ENCODE measurements at places on chromosomes 3 and 15.

- peak; percentile 69 for DNase-seq
These were observed 158.6 kb upstream of the NR2E3 start for GRCh38 chr15:71651750-71652186.

- peak; percentile 61 for DNase-seq
These were observed 884 bp upstream of the GLYCTK start for GRCh38 chr3:52286777-52287110.

DNA sequence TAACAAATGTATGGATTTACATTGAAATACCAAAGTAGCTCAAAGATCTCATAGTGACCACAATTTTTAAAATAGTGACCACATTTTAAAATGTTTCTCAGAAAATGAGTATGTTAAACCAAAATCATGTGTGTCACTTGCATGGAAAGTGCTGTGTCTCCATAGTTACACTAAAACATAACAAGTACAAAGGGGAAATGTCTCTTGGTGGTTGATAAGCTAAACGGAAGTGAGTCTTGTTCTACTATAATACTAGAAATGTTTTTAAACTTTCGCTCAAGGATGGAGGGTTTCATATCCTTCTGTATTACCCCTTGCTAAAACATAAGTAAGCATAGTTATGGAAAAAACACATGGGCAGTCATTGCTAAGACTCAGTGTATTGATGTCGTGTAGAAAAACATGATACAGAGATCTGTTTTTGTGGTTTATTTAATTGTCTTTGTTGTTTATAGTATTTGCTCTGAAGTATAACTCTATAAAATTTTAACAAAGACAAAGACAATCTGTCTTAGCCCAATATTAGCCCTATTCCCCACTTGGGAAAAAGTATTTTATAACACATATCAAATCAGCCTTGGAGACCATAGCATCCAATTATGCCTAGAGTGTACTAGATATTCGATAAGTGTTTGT lies 27.0 kb upstream of the DENND4A start:
- no peak for DNase-seq

- DNase-seq = peak; percentile 2
These were observed 133.0 kb upstream of the SNTN start for GRCh38 chr3:63519426-63519825.

DNA sequence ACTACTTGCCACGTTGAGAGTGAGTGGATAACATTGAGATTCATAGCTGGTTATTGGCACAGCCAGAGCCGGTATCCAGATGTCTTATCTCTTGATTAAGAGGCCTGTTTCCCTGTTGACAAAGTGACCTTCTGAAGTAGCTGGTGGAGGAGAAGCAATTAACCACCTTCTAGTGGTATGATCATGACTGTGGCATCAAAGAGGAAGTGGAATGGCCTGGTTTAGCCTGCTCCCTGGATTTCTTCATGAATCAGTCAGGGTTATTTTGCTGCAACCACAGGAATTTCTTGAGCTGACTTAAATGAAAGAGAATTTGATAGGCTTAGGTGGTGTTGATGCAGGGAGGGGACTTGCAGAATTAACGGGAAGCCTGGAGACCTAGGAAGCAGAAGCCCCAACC lies 398.3 kb downstream of the MFSD1 start:
- DNase-seq = peak; percentile 9

DNA sequence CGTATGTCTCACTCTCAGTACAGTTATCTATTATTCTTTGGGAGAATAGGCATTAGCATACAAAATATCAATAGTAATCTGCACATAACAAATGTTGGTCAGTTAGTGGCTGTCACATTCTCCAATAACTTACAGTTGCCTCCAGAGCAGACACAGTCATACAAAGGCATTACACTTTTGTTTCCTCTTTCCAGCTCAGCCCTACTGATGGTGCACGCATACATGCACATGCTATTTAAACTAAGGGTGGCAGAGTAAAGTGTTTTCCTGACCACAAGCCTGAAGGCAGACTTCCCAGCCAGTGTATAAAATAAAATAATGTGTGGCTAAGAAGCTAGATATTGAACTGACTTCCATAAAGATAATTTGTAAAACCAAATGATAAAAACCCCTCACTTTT lies 47.6 kb downstream of the PHLDB2 start:
- no peak for DNase-seq

DNA sequence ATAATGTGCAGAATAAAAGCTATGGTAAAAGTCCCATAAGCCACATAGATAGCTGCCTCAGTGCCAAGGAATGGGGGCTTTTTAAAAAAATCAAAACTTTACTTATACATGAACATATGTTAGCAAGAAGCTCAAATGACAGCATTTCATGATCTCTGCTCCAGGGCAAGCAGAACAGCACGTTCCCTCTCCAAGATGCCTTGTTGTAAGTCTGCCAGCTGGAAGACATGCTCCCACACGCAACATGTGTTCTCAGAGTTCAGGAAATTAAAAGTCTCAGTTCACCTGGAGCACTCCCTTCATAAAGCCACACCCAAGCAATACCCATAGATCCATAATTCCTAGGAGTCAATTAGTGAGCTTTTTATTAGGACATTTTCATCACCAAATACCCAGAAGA lies 52.2 kb downstream of the ABI3BP start:
- DNase-seq = no peak

DNA sequence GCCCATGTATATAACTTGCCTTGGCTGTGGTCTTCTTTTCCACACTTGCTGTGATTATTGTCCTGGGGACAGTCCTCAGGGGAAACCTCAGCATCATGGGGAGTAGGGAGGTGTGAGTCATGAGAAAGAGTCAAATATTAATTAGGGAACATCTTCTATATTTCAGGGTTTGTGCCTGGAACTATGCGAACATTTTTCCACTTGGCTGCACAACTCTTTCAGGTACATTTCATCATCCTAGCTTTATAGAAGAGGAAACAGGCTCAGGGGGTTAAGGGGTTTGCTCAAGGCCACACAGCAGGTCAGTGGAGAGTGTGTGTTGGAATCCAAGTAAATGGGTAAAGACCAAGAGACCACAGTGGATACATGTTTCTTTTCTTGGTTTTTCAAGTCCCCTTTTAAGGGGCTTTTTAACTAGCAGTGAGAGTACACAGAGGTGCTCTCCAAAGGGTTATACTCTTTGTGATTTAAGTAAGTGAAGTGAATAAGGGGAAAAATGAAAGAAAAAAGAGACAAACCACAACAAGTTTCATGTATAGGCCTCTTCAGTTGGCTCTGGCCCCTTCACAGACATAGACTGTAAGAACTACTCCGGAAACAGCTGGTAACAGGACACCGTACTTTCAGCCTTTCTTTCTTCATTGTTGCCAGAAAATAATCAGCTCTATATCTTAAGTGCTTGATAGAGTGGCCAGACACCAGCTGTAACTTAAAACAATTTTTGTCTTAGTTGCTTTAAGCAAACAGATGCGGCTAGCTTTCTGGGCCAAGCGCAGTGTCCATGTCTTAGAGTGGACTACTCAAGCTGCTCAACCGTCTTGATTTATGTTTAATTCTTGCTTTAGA lies 64.6 kb downstream of the EEFSEC start:
- DNase-seq = no peak

GRCh38 chr3:32865383-32865782 lies 47.6 kb downstream of the TRIM71 start:
- DNase-seq = no peak

GRCh38 chr3:16600780-16601536 lies 4.3 kb downstream of the DAZL start:
- DNase-seq = peak; percentile 83

DNA sequence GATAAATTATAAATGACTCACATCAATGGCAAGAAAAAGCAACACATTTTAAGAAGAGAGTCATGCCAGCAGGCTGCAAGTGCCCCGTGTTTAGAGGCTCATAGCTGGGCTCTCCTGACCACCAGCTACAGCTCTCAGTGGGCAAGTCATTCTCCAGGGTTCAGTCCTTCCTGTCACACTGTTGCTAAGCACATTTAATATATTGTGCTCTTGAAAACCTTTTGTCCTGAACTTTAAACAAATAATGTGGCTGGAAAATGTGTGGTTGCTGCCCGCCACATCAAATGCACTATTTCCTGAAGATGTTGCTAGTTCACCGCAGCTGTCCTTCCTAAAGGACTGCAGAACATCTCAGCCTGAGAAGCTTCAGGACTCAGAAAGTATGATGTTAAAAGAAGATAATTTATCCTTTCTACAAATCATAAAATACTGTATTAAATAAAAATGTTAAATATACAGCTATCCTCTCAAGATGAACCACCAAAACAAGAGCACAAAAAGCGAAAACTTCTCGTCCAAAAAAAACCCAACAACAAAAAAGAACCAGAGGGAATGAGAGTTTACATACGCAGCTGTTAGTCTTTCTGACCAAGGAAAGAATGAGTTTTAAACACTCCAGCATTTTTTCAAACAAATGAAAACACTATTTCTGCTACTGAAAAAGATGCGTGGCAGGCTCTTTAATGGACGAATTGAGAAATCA lies 951 bp downstream of the TARS3 start:
- DNase-seq = peak; percentile 64

DNA sequence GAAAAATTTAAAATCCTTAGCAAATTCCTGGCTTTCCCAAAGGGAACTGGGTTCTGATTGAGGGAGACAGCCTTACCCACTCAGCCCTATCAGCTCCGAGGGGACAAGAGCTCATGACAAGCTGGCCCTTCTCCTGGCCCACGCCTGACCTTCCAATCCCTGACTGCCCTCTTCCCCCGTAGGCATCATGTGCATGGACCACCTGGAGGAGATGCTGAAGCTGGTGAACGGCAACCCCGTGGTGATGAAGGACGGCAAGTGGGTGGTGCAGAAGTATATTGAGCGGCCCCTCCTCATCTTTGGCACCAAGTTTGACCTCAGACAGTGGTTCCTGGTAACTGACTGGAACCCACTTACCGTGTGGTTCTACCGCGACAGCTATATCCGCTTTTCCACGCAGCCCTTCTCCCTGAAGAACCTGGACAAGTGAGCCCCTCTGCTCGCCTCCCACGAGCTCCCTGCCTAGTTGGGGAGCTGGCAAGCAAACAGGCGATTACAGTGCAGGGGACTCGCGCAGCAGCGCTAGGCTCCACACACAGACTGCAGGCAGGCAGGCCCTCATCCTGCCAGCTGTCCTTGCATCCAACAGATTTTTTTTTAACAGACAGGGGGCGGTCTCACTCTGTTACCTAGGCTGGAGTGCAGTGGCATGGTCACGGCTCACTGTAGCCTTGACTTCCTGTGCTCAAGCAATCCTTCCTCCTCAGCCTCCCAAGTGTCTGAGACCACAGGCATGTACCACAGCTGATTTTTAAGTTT lies 16.8 kb downstream of the RPUSD3 start:
- no peak for DNase-seq

Data from RKO (cell line).